ENCODE measurements at places on chromosomes 7 and 10. TPM values are rescaled to one million over a fixed set of nuclear protein-coding genes. Genes with fewer than 3 reads are reported as not detected.

DNA sequence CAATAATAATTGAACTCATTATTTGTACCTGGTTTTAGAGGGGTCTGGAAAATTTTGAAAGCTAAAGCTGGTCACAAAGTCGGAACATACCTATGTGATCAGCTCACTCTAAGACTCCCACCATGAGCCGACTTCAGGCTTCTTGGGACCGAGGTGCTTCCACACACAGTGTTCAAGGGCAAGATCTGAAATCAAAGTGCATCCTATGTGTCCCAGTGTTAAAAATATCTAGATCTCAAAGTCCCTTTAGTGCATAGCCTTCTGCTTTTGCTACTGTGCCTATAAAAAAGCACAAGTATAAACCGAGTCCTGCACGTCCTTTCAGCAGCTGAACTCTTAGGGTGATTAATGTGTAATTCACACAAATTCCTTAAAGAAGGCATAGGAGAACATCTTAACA is 43.5 kb upstream of the FXYD4 start:
- DNase-seq: no peak

GRCh38 chr7:94367949-94368348 is 26.7 kb upstream of the COL1A2 start:
- DNase-seq: no peak

DNA sequence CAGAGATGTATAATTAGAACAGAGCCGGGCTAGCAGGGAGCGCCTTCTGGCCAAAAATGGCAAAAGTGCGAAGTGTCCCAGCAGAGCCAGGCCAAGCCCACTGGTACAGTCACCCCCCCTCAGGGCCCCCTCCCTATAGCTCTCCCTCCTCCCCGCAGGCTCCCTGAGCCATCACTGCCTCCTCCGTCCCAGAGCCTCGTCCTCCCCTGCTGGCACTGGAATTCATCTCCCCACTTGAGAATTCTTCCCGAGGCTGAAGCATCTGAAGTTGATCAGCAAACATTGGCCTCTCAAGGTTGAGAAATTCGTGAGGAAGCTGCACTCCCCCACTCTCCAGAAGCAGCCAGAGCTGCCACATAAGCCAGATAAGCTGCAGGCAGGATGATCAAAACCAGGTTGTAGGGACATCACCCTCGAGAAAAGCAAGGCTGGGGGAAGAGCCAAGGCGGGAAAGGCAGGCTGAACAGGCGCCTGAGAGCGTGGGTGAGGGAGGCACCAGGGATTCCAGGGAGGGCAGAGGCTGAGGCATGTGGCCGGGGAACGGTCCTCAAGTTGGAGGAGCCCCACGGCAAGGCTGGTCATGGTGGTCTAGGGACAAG is 23.4 kb downstream of the CAMK2G start:
- DNase-seq: no peak

The MEST gene
- total RNA-seq: 42.3 TPM

GRCh38 chr7:130084037-130084875 is 13.9 kb downstream of the KLHDC10 start:
- peak; percentile 4 for DNase-seq

- no peak for DNase-seq
Measured at GRCh38 chr7:2803755-2804154, 40.4 kb downstream of the GNA12 start.
